ENCODE measurements at places on chromosomes 1 and 21.

DNA sequence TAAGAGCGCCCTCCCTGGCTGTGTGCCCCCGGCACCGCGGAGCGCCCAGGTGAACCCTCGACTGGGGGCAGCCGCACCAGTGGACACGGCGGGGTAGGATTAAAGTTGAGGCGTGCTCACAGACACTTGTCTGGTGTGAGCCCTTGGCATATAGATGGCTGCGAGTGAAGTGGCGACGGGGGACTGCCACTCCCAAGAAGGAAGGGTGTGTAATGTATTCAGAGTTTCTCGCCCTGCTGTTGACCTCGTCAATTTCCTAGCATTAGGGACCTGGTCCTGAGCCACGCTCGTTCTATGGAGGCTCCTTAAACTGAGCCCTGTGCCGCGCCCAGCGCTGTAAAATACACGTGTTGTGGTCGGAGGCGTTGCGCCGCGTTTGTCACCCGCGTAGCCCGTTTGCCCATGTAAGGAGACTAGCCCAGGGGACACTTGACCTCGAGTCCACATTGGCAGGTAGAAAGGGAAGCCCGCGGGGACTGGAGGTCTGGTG is 554 bp downstream of the EVA1C start:
- DNase-seq = no peak

- DNase-seq = no peak
Measured at GRCh38 chr1:235608278-235608677, 41.3 kb downstream of the GNG4 start.

DNA sequence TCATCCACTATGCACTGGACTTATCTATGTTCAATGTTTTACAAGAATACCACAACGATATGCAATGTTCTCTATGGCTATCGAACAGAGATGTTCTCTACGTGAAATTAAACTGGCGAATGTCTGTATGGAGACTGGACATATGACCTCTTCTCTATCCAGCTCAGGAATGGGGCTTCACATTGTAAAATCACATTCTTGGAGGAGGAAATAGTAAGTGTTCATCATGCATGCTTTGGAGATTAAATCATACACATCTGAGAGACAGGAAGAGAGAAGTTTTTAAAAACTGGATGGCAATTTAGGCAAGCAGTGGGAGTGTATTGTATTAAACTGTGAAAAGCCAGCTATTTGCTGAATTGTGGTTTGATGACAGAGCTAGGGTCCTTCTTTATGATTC is 47.9 kb upstream of the RGL1 start:
- no peak for DNase-seq

DNA sequence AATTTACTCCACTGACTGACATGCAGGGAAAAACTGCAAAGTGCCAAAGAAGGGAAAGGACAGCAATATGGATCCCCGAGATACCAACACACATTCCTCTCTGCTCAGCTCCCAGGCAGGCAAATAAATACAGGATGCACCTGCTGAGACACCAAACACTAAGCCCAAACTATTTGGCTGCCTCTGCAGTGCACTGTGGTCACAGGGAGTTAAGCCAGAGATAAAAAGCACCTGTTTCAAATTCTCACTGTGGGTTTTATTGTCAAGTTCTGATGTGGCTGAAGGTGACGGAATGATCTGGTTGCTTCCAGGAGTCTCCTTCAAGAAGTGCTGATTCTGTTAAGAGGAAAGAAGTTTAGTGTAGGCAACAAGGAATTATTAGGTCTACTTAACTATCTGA is 17.7 kb downstream of the TEX38 start:
- no peak for DNase-seq

GRCh38 chr1:231180034-231180433 is 18.2 kb downstream of the TRIM67 start:
- no peak for DNase-seq

DNA sequence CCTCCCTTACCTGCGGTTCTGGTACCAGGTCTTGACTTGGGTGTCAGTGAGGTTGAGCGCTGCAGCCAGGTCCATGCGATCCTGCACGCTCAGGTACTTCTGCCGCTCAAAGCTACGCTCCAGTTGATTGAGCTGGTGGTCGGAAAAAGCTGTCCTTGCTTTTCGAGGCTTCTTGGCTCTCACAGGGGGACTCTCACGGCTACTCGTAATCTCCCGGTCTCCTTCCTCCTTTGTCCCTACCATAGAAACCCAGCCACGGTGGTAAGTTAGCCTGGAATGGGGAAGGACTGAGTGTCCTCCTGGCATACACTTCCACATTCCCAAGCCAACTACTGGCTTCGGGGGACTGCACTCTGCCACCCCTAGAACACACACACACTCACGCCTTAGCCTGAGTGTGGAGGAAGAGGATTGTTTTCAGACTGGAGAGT is 2.6 kb downstream of the BARHL2 start:
- DNase-seq = no peak

DNA sequence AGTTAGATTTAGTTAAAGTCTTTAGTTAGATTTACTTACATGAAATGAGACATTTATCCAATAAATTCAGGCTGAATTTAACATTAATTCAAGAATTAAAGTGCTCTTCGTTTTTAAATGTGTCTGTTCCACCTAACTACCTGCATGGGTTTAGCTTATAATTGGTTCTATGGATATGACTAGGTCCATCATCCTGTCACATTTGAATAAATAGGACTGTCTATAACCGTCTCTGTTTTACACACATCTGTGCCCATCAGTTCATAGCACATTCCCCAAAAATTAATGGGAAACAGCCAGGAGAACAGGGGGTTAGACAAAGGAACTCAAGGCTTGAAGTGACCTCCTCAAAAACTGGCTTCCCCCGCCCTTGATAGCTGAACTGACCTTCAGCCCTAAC is 219.6 kb downstream of the MRPL39 start:
- DNase-seq = no peak

GRCh38 chr1:200233393-200233792 is 176.4 kb downstream of the ZNF281 start:
- DNase-seq = no peak

- no peak for DNase-seq
Measured at GRCh38 chr21:46438241-46438640, 20.4 kb upstream of the DIP2A start.

GRCh38 chr1:164953815-164954214 is 394.8 kb downstream of the PBX1 start:
- DNase-seq = no peak

DNA sequence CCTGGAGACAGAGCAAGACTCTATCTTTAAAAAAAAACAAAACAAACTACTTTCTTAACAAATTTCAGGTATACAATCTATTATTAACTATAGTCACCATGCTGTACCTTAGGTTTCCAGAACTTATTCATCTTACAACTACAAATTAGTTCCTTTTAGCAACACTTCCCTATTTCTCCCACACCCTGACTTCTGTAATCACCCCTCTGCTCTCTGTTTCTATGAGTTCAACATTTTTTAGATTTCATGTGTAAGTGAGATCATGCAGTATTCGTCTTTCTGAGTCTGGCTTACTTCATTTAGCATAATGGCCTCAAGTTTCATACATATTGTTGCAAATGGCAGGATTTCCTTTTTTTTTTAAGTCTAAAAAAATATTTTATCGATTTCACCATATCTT is 77.9 kb upstream of the LPGAT1 start:
- DNase-seq = no peak

GRCh38 chr1:107991371-107992066 is 26.5 kb upstream of the VAV3 start:
- no peak for DNase-seq

DNA sequence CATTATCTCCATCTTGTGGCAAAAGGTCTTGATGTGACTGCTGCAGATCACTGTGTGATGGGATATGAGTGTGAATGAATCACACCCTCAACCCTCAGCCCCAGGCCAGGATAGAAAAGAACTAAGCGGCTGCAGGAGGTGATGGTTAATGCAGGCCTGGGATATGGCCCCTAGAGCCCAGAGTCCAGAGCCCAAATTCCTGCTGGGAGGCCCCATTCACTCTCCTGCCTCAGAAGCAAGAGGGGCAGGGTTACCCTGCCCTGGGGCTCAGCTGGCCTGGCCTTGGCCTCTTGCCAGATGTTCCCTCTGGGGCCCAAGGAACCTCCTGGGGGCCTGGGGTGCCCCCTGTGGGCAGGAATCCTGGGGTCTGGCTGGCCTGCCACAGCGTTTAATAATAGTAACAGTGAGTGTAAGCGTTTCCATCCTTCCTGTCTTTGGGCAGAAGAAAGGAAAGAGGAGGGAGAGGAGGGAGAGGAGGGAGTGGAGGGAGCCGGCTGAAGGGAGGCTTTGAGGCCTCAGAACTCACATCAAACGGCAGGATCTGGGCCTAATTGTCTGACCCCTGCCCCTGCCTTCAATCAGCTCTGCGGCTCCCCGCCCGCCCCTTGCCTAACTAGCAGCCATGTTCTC is 26.2 kb downstream of the DMAP1 start:
- DNase-seq = no peak

DNA sequence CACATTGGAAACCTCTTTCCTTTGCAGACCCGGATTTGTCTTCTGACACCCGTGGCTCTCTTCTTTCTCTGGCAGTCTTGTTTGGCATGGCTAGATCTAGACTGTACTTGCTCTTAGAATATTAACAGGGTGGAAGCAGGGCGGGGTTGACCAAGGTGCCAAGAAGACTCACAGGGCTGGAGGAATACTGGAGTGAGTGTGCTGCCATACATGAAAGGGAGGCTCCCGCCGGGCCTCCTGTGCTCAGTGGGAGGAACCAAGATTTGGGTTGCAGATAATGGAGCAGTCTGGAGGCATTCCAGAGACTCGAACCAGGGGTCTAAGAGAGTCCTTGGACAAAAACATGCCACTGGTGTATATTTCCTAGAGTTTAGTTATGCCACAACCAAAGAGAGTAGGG is 27.6 kb upstream of the SNX27 start:
- no peak for DNase-seq

GRCh38 chr1:221392453-221392852 is 349.4 kb downstream of the DUSP10 start:
- no peak for DNase-seq
